GM19239 (cell line): ENCODE measurements at places on chromosomes 3 and 15.

DNA sequence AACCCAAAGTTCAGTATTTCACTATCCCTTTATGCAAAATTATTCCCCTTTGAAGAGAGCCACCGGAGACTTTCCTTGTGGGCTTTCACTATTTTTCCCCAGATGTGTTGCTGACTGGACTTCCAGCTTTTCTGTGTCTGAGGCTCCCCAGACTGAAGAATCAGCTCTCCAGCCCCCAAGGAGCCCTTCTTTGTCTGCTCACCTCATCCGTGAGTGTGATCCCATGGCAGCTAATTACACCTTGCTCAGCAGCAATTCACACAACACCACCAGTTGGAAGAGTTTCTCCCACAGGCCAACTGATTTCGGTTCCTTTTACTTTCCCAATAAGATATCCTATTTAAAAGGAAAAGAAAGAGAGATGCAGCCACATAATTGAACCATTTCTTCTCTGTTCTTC lies 249.5 kb upstream of the TRIM42 start:
- DNase-seq, result no peak

- DNase-seq, result no peak
These were observed 262.0 kb downstream of the SHOX2 start for GRCh38 chr3:157844216-157844615.

DNA sequence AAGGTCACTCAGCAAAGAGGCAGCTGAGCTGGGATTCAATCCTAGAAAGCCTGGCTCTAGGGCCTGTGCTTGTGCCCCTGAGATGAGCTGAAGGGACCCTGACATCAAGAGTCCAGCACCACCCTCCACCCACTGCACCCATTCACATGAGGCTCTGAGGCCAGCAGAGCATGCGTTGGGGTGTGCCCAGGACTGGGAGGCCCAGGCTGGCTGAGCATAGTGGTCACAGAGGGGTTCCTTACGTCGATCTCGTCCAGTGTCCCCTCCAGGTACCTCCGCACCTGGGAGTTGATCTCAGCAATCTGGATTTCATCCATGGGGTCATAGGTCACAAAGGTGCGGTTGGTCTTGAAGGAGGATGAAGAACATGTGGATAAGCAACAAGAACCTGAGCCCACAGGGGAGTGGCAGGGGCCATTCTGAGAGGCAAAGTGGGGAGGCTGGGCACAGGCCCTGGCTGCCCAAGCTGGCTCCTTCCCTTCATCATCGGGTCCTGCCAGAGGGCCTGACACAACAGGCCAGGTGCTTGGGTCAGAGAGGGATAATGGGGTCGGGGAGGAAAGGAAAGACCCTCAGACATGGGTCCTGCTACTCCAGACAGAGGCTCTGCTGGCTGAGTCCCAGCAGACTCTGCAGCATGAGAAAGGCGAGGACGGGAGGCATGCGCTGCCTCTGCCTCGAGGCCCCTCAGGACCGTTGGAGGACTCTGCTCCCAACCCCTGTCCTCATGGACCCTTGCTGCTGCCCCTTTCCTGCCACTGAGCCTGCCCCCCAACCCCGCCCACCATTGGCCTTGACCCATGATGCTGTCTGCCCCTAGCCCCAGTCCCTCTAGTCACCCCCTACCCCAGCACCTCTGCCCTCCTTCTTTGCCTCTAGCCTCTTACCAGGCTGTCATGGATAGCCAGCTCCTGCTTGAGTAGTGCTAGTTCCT lies 35.2 kb downstream of the KIF9 start:
- DNase-seq, result no peak

DNA sequence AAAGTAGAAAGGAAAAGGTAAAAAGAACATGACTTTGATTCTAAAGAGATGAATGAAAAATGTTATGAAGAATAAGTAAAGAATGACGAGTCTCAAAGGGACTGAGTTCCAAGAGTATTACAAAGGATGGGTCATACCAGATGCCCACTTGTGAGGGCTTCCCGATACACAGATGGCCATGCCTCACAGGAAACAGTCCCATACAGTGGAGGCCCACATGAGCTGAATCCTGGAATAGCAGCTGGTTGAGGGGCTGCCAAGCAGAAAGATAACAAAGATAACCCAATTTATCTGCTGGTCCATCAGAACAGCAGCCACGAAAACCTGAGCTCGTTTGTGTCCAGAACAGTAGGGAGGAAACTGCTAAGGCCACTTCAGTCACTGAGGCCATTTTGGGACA lies 3.7 kb downstream of the SSR3 start:
- DNase-seq, result no peak

DNA sequence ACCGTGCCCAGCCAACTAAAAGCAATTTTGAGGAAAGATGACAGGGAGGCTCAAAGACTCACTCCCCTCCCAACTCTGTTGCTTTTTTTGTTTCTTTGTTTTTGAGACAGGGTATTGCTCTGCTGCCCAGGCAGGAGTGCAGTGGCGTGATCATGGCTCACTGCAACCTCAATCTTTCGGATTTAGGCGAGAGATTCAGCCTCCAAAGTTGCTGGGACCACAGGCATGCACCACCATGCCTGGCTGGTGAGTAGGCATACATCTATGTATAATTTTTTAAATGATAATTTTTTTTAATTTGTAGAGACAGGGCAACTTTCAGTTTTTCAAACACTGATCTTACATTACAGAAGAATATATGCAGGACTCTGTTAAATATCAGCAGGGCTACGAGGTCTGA lies 15.8 kb upstream of the THUMPD3 start:
- DNase-seq, result no peak

DNA sequence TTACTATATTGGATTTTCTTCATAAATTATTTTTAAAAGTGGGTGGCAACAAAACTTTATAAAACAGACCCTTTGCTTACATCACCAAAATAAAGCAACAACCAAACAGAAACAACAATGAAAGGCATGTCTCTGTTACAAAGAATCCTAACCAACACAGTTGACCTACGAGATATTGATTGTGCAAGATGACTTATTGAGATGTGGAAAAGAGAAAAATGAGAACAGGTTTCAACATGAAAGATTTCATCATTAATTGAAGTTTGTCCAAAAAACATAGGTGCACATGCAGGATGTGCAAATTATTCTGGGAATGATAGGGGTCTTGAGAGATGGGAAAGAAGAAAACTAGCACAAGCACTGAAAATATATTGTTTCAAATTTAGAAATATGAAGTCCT lies 9.0 kb downstream of the GMNC start:
- no peak for DNase-seq

DNA sequence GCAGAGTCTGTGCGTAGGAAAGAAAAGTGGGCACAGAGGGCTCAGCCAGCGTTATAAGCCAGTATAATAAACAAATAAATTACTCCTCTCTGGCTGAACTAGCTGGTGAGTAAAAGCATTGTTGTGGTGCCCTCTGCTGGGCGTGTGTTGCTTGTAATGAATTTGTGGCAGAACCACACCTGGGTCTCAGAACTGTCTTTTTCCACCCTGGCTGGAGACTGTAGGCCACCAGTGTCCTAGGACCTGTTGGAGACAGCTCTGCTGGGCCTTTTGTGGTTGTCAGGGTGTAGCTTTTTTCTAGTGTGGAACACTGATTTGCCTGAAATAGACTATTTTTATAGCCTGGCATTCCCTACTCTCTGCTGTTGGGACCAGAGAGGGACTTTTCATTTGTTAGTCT lies 130.5 kb upstream of the EIF1B start:
- no peak for DNase-seq

GRCh38 chr15:90789462-90789861 lies 72.3 kb downstream of the BLM start:
- DNase-seq, result no peak

- DNase-seq, result peak; percentile 69
These were observed at the start of gene CAMP for GRCh38 chr3:48222616-48223513. CAMP (plus strand) TSS chr3:48223495; CDS start chr3:48223512, 17 bp downstream.

GRCh38 chr3:114698146-114699105 lies 404.6 kb downstream of the TIGIT start:
- DNase-seq, result no peak

DNA sequence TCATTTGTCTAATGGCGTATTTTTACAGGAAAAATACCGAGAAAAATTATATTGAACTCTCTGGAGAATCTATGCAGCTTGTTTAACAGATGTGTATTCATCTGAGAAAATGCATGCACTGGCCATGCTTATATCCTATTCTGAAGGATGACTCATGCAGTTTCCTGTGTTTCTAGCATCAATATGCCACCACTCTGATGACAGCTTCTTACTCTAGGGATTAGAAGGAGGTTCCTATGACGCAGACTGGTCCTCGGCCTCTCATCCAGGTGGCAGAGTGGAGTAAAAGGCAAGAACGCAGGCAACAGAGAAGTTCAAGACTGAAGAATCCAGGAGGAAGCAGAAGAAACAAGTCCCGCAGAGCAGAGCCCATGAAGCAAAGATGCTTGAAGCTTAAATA lies 910.0 kb upstream of the ROBO1 start:
- no peak for DNase-seq

- DNase-seq, result no peak
These were observed 12.3 kb upstream of the SLC30A4 start for GRCh38 chr15:45534821-45535220.

DNA sequence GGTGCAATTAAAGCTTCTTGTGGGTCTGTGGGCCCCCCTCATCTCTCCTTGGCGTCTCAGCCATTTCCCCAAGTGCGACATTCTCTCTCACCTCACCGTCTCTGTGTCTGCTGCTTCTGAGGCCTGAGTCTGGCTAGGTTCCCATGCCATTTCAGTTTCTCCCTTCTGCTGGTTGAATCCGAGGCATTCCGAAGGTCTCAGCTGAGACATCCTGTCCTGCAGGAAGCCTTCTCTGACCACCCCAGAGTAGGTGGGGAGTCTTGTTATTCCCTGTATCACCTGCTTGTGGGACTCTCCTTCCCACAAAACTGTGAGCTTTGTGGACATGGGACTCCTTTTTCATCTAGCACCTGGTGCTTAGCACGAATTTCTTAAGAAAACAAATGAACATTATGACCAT lies 78.3 kb downstream of the ASB7 start:
- no peak for DNase-seq

DNA sequence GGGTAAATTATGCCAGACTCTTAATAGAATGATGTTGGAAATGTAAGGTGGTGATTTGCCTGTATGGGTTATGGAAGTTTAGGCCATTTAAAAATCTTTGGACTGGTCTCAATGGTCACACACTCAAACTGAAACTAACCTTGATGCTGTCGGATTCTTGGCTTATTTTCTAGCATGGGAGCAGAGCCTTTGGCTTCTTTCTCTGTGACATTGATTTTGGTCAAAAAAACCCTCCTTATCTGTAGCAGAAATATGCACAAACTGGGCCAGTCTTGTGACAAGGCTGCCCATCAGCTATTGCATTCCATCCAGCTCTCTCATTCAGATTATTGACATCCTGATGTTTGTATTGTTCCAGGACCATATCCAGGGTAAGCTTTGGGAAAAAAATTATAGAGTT lies 35.9 kb downstream of the ARPP21 start:
- no peak for DNase-seq

GRCh38 chr3:6099458-6100075 lies 761.3 kb upstream of the GRM7 start:
- DNase-seq, result no peak

DNA sequence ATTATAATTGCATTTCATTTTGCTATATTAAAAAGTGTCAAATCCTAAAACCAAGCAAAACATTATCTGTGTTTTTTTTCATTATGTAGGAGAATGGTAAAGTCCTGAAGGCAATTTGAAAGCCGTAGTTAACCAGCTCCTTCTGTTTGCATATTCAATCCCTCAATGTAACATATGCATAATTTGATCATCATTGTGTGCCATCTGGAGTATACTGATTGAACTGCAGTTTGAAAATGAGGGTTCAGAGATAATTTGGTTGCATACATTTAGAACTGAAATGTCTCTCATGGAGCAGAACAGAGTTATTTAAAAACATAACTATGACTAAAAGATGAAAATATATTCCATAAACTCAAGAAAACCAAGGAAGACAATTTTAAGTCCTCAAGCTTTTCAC lies 518.6 kb downstream of the GBE1 start:
- no peak for DNase-seq

DNA sequence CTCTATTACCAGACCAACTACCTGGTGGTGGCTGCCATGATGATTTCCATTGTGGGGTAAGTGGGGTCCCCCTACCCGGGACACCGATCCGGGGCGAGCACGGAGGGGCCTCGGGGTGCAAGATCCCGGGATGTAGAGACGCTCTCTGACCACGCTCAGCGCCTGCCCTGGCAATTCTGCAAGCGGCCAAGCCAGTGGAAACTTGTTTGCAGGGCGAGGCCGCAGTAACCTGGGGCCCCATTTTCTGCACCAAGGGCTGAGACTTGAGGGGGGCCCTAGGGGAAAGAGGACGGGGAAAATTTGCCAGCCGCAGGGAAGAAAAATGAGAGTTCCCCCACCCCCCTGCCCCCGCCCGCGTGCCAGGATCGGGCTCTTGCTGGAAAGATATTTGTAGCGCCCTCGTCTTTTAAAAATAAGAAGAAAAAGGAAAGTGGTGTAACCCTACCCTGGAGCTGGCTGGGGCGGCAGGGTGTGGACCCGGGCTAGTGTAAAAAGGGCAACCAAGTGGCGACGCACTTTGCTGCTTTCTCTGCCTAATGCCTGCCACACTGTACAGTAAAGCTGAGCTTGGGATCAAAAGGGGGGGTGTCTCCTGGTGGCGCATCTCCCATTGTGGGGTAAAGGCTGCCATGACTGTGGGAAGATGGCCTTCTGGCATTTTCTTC lies 563 bp downstream of the ARL6IP5 start:
- no peak for DNase-seq

- no peak for DNase-seq
These were observed 368.4 kb upstream of the IL12A start for GRCh38 chr3:159620281-159620680.

DNA sequence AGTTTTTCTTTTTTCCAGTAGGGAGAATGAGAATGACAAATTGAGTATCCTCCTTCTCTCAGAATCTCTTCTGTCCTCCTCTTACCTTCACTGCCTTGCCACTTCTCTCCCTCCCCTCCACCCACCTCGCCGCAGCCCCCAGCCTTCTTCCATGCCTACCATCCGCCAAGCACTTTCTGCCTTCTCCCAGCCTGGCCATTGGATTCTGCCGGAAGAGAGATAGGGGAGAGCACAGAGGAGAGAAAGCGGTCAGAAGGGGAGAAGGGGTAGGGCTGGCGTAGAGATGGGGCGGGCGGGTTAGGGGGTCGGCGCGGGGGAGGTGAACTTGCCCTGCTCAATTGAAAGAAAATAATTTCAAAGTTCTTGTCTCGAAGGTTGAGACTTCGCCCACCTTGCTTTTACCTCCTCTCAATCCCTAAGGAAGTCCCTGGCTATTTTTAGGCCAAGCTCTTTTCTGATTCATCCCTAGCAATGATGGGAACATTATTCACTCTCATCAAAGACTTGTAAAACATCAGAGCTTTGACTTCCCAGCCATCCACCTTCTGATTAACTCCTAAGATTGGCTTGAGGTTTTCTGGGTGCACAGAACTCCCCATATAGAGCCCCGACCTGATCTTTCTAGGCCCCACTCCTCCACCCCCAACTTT lies 811 bp downstream of the C3orf52 start:
- DNase-seq, result no peak

DNA sequence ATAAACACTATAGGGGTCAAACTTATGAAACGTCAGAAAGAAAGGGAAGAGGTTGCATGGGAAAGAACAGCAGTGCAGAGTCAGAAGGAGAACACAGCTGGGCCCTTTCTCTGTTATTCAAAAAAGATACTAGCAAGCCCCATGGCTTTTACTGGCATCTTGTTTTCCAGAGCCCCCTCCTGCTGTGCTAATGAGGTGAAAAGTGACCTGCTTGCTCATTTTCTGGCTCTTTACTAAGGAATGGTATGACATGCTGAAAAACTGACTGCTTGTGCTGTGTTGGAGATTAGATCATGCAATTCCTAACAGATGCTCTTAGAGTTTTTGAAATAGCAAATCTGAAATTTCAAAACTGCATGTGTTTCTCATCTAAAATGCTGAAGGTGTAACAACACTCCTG lies 541.6 kb upstream of the ALCAM start:
- no peak for DNase-seq
